ENCODE measurements at places on chromosomes 5 and 9.

GRCh38 chr5:132525299-132525724 lies 18.0 kb downstream of the IL5 start:
- no peak for DNase-seq

GRCh38 chr5:28743025-28743715 lies 1704.8 kb upstream of the CDH9 start:
- DNase-seq: no peak

GRCh38 chr5:155651-156410 lies 35.5 kb upstream of the LRRC14B start:
- no peak for DNase-seq

- DNase-seq: peak; percentile 62
Observed at GRCh38 chr5:136004436-136004835, 24.4 kb upstream of the TGFBI start.

- DNase-seq: no peak
Observed at GRCh38 chr5:33300209-33300742, 140.5 kb upstream of the TARS1 start.

DNA sequence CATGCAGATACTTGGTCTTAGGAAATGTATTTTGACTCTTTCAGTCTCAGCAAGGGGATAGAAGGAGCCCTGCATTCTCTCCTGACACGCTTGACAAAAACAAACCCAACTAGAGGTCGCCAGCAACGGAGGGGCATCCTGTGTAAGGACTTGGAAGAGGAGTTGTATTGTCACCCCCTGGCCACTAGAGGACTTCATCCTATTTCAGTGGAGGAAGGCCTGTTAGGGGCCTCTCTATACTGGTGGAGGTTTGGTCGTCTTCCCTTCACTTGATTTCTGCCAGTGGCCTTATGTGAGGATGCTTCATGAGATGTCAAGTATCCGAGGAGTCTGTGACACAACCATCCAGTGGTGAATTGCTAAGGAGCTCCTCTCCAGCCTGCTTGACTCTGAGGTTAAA lies 122.8 kb upstream of the STC2 start:
- no peak for DNase-seq

- DNase-seq: no peak
Observed at GRCh38 chr5:171906066-171906570, 100.3 kb downstream of the FBXW11 start.

DNA sequence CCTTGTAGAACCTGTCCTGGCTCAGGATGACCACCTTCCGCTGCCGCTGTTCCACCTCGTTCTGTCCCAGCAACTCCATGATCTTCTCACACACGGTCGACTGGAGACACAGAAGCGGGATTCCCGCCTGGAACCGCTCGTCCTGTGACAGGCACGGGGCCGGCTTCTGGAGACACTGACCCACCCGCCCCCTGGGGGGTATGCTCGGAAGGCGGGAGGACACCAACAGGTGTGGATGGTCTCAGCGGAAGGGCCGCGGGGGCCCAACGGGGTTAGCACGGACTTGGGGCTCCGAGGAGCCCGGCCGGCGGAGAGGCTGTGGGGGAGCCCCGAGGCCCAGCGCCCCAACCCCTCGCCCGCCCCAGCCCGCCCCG lies 530 bp downstream of the UCK1 start:
- DNase-seq: peak; percentile 57

GRCh38 chr5:67248703-67249589 lies 52.3 kb upstream of the CD180 start:
- no peak for DNase-seq

GRCh38 chr9:132099741-132100407 lies 20.2 kb upstream of the MED27 start:
- no peak for DNase-seq

- DNase-seq: no peak
Observed at GRCh38 chr9:70921136-70921535, 200.3 kb downstream of the TRPM3 start.

- DNase-seq: no peak
Observed at GRCh38 chr5:176779537-176779936, 30.8 kb upstream of the UNC5A start.

- DNase-seq: no peak
Observed at GRCh38 chr5:36815871-36816270, 60.7 kb upstream of the NIPBL start.

DNA sequence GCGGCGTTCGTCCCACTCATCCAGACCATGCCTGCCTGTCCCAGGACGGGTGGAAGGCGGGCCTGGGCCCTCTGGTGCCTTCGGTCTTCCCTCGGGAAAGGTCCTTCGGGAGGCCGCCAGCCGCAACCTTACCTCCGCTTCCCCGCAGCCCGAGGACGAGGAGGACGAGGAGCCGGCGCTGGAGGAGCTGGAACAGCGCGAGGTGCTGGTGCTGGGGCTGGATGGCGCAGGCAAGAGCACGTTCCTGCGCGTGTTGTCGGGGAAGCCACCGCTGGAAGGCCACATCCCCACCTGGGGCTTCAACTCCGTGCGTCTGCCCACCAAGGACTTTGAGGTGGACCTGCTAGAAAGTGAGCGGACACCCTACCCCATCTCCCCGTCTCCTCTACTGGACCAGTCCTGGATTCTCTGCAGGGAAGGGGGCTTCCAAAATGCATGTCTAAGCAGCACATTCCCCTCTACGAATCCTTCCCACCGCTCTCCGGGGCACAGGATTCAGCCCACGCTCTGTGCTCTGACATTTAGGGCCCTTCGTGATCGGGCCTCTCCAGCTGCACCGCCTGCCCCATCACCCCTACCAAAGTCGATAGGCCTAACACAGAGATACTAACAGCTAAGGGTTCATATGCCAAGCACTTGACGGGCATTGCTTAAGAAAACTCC lies 1.1 kb downstream of the ARL10 start:
- DNase-seq: no peak

- DNase-seq: no peak
Observed at GRCh38 chr5:98363157-98363556, 410.3 kb upstream of the RGMB start.

- DNase-seq: no peak
Observed at GRCh38 chr9:353077-353476, 138.4 kb downstream of the DOCK8 start.

DNA sequence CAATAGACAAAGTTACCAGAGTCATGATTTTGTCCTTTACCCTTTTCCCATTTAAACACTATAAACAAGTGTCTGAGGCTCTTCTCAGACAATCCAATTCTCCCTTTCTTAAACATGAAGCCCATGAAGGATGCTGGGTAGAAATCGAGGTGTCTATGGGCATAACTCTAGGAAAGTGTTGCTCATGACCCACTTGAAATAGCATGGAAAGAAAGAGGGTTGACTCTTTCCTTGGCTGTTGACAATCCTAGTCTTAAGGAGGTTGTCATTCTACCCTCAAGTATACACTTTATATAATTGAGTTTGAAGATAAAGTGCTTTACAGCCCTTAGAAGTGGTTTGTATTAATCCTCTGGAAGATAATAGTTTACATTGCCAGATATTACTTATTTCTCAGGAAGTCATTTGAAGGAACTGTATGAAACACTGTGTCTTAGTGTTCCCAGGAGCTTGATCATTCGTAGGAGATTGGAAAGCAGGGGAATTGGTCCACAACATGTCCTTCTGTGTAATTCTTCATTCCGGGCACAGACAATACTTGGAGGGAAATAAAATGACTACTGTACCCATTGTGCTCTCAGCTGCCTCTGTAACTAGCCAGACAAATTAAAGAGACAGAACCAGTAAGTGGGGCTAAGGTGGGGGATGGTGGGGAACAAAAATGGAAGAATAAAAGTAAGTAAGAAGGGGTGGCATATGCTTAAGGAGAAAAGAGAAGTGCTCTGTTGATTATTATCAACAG lies 1078.3 kb upstream of the DMAC1 start:
- no peak for DNase-seq

DNA sequence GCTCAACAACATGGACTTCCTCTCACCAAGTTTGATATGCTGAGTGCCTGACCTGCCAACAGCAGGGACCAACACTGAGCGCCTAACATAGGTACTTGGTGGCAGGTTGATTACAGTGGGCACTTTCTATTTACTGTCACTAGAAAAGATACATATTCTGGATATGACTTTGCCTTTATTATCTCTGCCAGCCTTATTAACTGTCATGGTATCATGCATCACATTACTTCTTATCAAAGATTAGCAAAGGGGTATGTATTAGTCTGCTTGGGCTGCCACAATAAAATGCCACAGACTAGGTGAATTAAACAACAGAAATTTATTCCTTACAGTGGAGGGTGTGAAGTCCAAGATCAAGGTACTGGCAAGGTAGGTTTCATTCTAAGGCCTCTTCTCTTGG lies 14.3 kb upstream of the C1QTNF2 start:
- DNase-seq: no peak

- DNase-seq: peak; percentile 52
Observed at GRCh38 chr9:18208166-18209059, 265.5 kb upstream of the ADAMTSL1 start.

GRCh38 chr5:573976-574375 lies 38.2 kb upstream of the CEP72 start:
- DNase-seq: no peak

- DNase-seq: no peak
Observed at GRCh38 chr9:25254051-25254450, 424.2 kb downstream of the TUSC1 start.
